ENCODE measurements at places on chromosomes 7 and 10. TPM values are rescaled to one million over a fixed set of nuclear protein-coding genes. Genes with fewer than 3 reads are reported as not detected.

DNA sequence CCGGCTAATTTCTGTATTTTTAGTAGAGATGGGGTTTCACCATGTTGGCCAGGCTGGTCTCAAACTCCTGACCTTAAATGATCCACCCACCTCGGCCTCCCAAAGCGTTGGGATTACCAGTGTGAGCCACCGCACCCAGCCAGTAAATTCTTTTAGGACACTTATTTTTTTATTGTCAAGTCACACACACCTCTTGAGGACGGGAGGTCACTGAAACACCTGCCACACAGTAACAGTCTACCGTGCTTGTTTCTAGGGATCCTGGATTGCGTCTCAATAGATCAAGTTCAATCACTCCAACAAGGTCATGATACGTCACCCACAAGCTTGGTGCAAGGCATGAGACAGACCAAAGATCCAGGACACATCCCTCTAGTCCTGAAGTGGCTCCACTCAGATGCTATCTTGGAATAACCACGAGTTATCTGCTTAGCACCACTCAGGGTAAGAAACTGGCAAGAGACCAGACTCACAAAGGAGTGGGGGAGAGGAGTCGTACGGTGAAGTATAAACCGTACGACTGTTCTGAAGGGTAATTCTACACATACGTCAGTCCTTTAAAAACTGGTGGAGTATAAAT lies 58.9 kb upstream of the NCAPG2 start:
- no peak for DNase-seq

GRCh38 chr7:146805082-146805481 lies 688.5 kb downstream of the CNTNAP2 start:
- DNase-seq, result no peak

GRCh38 chr10:126408953-126409641 lies 20.8 kb upstream of the ADAM12 start:
- no peak for DNase-seq

- no peak for DNase-seq
Observed at GRCh38 chr7:96238976-96239766, 82.7 kb downstream of the SLC25A13 start.

- DNase-seq, result no peak
Observed at GRCh38 chr10:98088186-98088971, 46.1 kb upstream of the R3HCC1L start.

DNA sequence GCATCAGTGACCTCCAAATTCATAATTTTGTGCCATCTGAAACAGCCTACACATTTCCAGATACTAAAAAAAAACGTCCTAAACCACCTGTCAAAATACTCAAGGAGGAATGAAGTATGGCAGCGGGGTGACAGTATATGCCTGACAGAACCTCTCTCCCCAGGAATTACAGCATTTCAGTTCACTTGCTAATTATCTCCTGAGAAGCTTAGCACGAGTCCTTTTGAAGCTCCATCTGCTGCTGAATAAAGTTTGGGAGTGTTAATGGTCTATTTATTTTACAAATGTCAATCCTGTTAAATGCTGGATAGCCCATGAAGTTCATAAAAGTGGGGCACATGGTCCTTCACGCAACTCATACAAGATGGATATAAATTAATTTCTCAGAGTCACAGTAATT lies 29.4 kb upstream of the ANLN start:
- no peak for DNase-seq

GRCh38 chr10:122454071-122454470 lies 382 bp upstream of the ARMS2 start:
- no peak for DNase-seq

- no peak for DNase-seq
Observed at GRCh38 chr10:118870467-118871243, 115.9 kb upstream of the CACUL1 start.

DNA sequence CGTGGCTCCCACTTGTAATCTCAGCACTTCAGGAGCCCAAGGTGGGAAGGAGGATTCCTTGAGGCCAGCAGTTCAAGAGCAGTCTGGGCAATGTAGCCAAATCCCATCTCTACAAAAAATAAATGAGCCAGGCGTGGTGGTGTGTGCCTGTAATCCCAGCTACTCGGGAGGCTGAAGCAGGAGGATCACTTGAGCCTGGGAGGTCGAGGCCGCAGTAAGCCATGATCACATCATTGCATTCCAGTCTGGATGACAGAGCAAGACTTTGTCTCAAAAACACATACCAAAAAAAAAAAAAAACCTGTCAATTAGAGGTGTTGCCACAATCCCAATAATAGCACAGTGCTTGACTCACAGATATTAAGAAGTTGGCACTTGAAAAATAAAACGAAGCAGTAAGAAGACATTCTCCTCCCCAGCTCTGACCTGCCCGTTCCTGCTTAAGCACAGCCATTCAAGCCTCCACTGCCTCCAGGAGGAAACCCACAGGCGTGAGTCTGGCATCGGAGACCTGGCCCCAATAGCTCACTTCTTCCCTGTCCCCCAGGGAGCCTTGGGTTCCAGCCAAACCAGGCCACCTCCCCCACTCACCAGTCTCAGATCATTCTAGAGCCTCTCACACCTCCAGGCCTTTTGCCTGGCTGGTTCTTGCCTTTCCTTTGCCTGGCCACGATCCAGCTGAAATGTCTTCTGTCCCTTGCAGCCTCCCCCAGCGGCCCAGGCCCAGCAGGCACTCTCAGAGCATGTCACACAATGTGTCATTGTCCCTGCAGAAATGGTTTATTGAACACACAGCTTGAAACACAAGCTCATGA lies 45.3 kb upstream of the GTF2I start:
- no peak for DNase-seq

DNA sequence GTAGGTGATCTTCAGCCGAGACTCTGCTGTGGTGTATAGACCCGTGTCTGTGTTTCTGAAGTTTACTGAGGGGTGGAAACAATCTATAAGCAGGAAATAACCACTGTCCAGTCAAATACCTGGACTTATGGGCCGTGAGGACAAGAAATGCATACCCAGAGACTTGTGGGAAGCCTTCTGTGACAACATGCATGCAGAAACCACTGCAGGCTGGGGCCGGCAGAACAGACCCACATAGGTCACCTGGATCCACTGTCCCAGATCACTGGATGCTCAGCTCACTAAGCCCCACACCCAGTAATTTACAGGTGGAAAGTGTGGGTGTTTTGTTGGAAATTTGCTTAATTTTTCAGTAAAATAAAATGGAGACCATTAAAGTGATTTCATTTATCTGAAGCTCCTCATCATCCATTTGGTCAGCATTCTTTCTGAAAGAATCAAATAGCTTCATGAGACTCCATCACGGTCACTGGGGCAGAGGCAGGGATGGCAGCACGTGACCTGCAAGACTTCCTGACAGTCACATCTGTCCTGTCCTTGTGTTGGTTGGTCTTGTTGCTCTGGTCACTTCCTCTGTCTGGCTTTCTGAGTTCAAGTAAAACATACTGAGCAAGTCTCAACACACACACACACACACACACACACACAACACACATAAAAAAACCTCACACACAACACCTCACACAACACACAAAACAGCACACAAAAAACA lies 108.3 kb downstream of the TNS3 start:
- DNase-seq, result no peak

DNA sequence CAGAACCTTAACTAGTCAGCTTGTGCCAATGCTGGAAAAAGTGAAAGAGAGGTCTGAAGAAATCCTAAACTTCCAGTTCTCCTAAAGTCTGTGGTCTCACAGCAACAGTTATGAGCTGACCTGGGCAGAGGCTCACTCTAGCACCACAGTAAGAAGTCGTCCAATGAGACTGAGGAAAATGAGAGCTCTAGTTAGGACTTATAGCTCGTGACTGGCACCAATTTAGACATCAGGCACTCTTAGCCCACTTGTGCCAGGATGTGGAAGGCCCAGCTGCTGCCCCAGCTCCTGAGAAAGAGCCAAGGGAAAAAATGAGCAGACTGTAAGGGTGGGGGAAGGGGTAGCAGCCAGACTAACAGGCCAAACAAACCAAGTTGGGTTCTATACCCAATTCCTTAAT lies 7.6 kb downstream of the MMS19 start:
- no peak for DNase-seq

GRCh38 chr10:124522933-124523871 lies 61.6 kb downstream of the LHPP start:
- no peak for DNase-seq

DNA sequence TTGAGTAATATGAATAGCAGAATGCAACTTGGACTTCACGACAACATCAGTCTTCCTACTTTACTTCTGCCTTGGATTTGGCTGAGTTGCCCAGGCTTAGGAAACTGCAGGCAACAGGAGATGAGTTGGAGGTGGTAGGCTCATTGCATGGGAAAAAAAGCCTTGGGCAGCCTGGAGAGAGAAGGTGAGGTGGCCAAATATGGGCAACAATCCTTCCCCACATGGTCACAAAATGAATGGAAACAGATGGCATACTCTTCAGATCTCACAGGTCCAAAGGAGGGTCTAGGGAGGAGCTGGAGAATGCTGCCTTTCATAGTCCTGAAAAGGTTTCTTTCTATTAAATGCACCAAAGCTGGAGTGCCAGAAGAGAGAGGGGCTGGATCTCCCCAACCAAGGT lies 128.6 kb upstream of the AOAH start:
- DNase-seq, result no peak

- no peak for DNase-seq
Observed at GRCh38 chr10:56547163-56547562, 186.1 kb upstream of the ZWINT start.

DNA sequence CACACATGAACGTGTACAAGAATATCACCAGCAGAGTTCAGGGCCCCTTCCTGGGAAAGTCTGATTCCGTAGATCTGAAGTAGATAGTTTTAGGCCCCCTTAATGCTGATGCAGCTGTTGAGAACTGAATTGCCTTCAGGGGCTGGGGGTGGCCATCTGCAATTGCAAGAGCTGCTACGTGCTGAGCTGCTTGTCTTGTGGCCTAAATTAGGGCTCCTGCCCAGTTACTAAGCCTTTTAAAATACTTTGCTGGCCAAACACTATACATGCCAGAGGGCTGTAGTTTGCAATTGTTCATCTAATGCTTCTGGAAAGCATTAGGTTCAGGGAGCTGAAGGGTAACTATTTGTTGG lies 71.7 kb downstream of the TMEM178B start:
- DNase-seq, result no peak

DNA sequence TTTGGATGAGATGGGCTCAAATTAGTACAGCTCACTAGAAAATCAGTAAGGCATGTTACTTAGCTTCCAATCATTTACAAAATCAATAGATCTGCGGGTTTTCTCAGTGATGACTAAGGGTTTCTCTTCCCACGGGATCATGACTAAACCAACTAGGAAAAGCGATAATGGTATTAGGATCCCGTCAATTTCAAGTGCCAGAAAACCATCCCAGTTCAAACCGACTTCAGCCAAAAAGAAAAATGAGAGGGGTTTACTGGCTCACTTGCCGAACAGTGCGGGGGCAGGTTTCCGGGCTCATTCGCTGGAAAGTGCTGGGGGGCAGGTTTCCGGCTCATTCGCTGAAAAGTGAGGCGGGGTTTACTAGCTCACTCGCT lies 62.1 kb upstream of the LYZL2 start:
- DNase-seq, result no peak

GRCh38 chr10:127337801-127338200 lies 141.4 kb upstream of the INSYN2A start:
- no peak for DNase-seq

DNA sequence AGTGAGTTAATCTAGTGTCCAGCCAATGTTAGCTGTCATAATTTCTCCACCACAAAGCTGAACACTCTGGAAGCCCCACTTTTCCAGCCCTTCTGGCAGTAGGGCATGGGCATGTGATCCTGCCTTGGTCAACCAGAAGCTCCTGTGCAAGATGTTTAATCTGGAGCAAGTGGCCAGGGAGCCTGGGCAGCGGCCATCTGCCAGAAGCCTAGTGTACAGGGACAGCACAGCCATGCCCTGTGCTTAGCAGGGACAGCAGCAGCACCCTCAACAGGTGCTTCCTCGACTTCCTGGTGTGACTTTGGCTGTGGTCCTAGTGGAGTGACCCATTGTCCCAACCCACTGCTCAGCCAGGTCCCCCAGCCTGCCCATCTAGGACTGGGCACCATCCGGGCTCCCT lies 10.3 kb downstream of the RBP3 start:
- DNase-seq, result no peak

- no peak for DNase-seq
Observed at GRCh38 chr7:1447551-1448244, 11.6 kb downstream of the MICALL2 start.

DNA sequence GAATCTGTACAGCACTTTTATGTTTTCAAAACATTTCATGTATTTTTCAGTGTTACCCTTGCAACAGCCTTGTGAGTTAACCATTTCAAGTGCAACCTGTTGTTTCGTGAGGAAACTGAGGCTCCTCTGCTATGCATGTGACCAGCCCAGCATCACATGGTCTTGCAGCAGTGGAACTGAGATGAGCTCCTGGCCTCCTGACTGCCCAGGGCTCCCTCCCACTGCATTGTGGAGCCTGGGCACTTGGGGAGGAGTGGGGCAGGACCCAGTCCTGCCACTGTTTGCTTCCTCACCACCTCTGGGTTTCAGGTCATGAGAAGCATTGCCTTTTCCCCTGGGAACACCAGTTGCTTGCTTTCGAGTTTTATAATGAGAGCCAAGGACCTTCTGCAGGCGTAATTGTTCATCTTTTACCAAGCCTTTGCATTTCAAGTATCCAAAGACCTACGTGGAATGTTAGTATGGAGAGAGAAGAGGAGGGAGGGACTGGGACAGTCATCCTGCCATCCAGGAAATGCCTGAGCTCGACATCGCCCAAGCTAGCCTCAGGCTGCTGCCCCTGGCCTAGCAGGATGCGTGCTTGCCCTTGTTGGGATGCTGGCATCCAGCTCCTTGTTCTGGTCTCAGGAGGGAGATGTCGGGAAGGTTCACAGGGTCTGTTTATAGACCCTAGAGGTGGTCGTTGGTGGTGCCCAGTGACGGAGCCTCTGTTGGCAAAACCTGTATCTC lies 32.3 kb upstream of the BHLHA15 start:
- DNase-seq, result no peak

DNA sequence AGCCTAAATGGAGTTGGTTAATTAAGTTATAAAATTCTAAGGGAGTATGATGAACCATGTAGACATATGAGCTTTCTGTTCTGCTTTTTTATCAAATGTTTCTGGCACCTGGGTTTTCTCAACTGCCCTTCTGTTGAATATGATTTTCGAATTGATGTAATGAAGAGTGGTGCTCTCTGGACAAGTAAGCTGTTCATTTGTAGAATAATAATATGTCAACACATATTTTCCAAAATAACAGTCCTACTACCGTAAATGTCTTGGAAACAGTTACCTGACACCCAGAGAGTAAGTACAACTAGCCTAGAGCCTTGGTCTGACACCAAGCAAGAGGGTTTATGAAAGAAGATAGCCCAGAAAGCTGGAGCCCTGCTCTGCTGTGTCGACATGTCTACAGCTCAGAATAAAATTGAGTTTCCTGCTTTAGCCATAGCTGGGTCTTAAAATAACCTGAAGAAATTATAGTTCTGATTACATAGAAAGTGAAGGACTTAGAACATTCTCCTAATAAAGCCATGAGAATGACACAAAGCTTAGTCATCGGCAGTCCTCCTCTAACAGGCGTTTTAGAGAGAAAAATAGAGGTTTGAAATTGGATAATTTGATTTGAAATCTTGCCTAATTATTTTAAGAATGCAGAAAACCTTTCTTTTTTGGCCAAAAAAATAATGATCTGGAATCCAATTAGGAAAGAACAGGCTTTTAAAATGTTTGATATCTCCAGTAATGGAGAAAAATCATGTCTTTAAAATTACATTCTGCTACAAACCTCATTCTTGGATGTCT lies 25.1 kb downstream of the HDAC9 start:
- no peak for DNase-seq

Gene AKR1C4
- not detected for total RNA-seq

Gene IFIT1B
- not detected for total RNA-seq

Gene PLXNA4
- total RNA-seq, result not detected

Gene SYT15B
- 0.37 TPM for total RNA-seq

Gene WEE2
- not detected for total RNA-seq

Gene MRLN
- not detected for total RNA-seq

Gene SLC26A4
- 0.66 TPM for total RNA-seq

Gene CALHM3
- 0.49 TPM for total RNA-seq

Gene SEMA4G
- 29.4 TPM for total RNA-seq
